ENCODE measurements at places on chromosomes 6 and 20. TPM values are rescaled to one million over a fixed set of nuclear protein-coding genes. Genes with fewer than 3 reads are reported as not detected.

USP49 gene
- 1.7 TPM for total RNA-seq

CLVS2 gene
- not detected for total RNA-seq

CCNC gene
- 26.5 TPM for total RNA-seq

SPDEF gene
- total RNA-seq = 0.19 TPM

GABRR1 gene
- not detected for total RNA-seq

ULBP1 gene
- 0.16 TPM for total RNA-seq

COL20A1 gene
- total RNA-seq = 0.22 TPM

MAFB gene
- total RNA-seq = 6.8 TPM

MCHR2 gene
- not detected for total RNA-seq

PCED1A gene
- 12.8 TPM for total RNA-seq

TFAP2A gene
- 0.54 TPM for total RNA-seq

KCNG1 gene
- 0.48 TPM for total RNA-seq

SLC52A3 gene
- total RNA-seq = 2.8 TPM

PRDM13 gene
- not detected for total RNA-seq

BEND6 gene
- 1.5 TPM for total RNA-seq

UNC93A gene
- total RNA-seq = not detected

TP53TG5 gene
- 2.2 TPM for total RNA-seq

CDSN gene
- not detected for total RNA-seq

MTRF1L gene
- total RNA-seq = 23.8 TPM

FERMT1 gene
- 0.54 TPM for total RNA-seq

TFAP2D gene
- not detected for total RNA-seq

SLC35D3 gene
- total RNA-seq = not detected

CGA gene
- not detected for total RNA-seq

TLDC2 gene
- not detected for total RNA-seq

CD24 gene
- 0.78 TPM for total RNA-seq

SIRPD gene
- not detected for total RNA-seq

HLA-DPA1 gene
- 35.8 TPM for total RNA-seq

LY6G6C gene
- total RNA-seq = not detected

IL17A gene
- total RNA-seq = not detected

STK4 gene
- total RNA-seq = 11.3 TPM

CD83 gene
- 1.7 TPM for total RNA-seq
